Central memory CD8-positive, alpha-beta T cell (primary cell): ENCODE measurements at places on chromosomes 11 and 22.

GRCh38 chr22:20964799-20965103, 2.3 kb upstream of the AIFM3 start:
- DNase-seq = no peak

DNA sequence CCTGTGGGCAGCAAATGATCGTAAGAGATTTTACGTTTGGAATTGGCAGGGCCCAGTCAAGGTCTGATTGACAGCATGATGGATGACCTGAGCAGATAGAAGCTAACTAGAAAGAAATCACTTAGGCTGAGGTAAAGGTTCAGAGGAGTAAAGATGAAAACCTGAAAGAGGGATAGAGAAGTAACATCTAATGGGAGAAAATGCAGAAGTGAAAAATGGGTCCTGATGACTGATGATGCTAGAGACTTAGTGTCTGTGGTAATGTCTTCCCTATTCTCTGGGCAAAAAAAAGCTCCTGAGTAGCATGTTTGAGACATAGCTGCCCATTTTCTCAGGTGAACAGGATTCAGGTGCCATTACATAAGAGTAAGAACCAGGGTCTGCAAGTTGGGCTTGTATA, 628.8 kb upstream of the ANO5 start:
- no peak for DNase-seq

DNA sequence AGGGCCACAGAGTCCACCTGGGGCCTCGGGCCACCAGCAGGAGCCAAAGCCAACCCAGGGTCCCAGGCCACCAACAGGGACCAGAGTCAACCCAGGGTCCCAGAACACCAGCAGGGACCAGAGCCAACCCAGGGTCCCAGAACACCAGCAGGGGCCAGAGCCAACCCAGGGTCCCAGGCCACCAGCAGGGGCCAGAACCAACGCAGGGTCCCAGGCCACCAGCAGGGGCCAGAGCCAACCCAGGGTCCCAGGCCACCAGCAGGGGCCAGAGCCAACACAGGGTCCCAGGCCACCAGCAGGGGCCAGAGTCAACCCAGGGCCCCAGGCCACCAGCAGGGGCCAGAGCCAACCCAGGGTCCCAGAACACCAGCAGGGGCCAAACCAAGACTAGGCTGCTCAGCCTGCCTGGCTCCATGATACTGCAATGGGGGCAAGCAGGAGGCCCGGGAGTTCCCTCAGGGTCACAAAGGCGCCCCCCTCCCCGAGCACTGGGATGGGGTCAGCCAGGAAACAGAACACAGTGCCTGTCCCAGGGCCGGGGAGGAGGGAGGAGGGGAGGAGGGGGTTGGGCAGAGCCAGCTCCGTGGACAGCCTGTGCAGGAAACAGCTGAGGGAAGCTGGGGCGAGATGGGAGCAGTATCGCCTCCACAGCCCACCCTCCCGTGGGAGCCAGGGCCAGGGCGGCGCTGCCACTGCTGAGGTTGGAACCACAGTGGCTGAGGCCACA, 62.0 kb upstream of the PRR5 start:
- DNase-seq = no peak

DNA sequence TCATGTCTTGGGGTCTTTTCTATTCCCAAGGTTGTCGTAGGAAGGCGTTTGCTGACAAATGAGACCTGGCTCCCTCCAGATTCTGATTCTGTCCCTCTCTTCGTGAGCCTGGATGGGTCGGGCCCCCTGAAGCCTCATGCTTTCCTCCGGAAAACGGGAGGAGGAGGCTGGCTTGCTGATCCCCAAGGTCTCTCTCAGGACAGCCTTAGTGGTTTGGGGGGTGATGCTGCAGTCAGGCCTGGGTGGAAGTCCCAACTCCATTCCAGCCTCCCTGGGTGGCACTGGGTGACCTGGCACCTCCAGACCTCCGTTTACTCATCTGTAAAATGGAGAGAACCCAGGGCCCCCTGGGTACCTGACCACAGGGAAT, 23.4 kb upstream of the SMIM38 start:
- no peak for DNase-seq

DNA sequence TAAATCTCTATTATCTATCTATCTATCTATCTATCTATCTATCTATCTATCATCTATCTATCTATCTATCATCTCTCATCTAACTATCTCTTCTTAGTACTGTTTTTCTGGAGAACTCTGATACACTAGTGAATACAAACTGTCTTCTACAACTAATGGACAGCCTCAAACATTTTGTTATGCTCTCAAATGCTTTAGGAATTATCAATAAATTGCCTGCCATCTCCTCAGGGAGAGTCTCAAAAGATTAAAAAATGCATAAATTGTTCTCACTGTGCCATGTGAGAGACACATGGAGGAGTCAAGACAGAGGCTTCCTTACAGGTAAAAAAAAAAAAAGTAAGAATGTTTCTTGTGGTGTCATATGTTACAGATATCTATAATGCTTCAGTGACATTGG, at the start of gene OR8K3:
Gene OR8K3 (plus strand): TSS at position 301 of the 400 bp plus-strand sequence. CDS start 3,163 bp downstream, outside the sequence.
- no peak for DNase-seq

GRCh38 chr11:44133335-44133946, 38.0 kb downstream of the EXT2 start:
- no peak for DNase-seq

GRCh38 chr11:47010179-47010578, 73.6 kb downstream of the CSTPP1 start:
- DNase-seq = no peak

- no peak for DNase-seq
Observed at GRCh38 chr11:88348870-88349269, 11.3 kb upstream of the CTSC start.

DNA sequence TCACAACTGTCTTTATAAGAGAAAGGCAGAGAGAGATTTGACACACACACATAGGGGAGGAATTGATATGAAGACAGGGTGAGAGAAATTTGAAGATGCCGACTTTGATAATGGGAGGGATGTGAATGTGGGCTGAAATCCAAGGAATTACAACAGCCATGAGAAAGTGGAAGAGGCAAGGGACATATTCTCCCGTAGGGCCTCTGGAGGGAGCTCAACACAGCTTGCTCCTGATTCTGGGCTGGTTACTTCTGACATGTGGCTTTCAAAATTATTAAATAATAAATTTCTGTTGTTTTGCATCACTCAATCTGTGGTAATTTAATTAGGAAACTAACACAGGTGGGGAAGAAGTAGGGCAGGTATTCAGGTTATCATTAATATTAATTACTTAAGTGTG, 282.9 kb downstream of the LUZP2 start:
- no peak for DNase-seq

DNA sequence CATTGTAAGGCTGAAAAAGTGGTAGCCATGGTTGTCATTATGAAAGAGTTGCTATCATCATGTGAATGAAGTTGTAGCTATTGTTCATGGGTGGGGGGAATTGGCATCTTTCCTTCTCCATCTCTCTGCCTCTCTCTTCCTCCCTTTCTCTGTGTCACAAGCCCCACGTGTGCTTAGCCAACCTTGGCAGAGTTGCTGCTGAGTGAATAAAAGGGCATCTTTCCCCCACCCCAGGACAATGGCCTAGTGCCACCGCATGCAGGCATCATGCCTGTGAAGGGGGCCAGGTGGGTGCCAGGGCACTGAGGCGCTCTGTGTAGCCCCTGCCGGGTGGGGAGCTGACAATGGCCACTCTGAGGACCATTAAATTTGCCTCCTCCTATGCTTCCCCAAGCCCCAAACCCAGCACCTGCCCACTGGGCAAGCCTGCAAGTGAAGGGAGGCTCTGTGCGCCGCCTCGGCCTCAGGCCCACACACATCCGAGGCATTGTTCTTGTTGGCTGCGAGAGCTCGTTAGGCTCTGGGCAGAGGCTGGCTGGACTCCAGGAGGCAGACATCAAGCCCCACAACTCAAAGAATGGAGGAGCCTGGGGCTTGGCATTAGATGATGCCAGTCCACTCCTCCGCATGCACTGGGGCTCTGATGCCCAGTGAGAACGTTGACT, 103.9 kb downstream of the SEZ6L start:
- no peak for DNase-seq
